Activated naive CD4-positive, alpha-beta T cell treated with anti-CD3 and anti-CD28 coated beads, Interleukin-2, amount 10 ng/mL, durations not matched to agents 7 days and 5 days (primary cell): ENCODE measurements at places on chromosomes 16 and 17.

GRCh38 chr16:8720080-8720966 lies 45.9 kb downstream of the ABAT start:
- H3K36me3 ChIP-seq, result no peaks in the 10 kb centered on the region
- no peak for DNase-seq
- H3K27me3 ChIP-seq, result no peaks in the 10 kb centered on the region
- H3K4me1 ChIP-seq, result no peaks in the 10 kb centered on the region
- no peak overlapping the region for H3K27ac ChIP-seq

- H3K4me1 ChIP-seq, result no peaks in the 10 kb centered on the region
- peaks cover 44% of the 10 kb centered on the region for H3K27me3 ChIP-seq
- no peak overlapping the region for H3K4me3 ChIP-seq
- H3K27ac ChIP-seq, result no peak overlapping the region
Measured at GRCh38 chr16:4597174-4597573, 17.5 kb downstream of the UBALD1 start.

DNA sequence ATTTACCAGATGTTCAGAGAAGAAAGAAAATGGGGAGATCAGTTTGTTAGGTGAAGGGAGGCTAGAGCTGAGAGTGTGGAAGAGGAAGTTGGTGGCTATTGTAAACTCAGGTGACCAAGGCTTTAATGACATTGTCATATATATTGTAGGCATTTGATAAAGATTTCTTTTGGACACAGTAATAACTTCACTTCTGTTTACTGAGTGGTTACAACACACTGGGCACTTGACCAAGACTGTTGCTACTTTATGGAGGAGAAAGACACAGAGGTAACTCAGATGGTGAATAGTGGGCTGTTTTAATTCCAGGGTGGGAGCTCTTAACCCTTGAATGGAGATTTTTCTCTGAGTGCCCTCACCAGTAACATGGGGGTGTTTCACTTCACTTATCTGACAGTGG lies 46.0 kb downstream of the TNRC6A start:
- H3K36me3 ChIP-seq, result peaks cover 39% of the 10 kb centered on the region
- H3K4me3 ChIP-seq, result no peak overlapping the region
- no peak for DNase-seq
- H3K27me3 ChIP-seq, result no peaks in the 10 kb centered on the region
- peaks cover 3% of the 10 kb centered on the region for H3K4me1 ChIP-seq
- H3K27ac ChIP-seq, result no peak overlapping the region

- peak within 1 kb of the TSS; percentile 63 for H3K27ac ChIP-seq
- peaks cover 22% of the 10 kb centered on the region for H3K4me1 ChIP-seq
- peak within 1 kb of the TSS; percentile 72 for H3K4me3 ChIP-seq
- peaks cover 82% of the 10 kb centered on the region for H3K27me3 ChIP-seq
- peak; percentile 80 for DNase-seq
- H3K36me3 ChIP-seq, result no peaks in the 10 kb centered on the region
Measured at GRCh38 chr16:720990-721764, at the start of gene ANTKMT. Gene ANTKMT, plus strand, starts transcription at chr16:721146. Its CDS starts 129 bp downstream, at chr16:721275.

- H3K27ac ChIP-seq, result no peak overlapping the region
- H3K4me3 ChIP-seq, result no peak overlapping the region
- no peaks in the 10 kb centered on the region for H3K36me3 ChIP-seq
- no peaks in the 10 kb centered on the region for H3K4me1 ChIP-seq
- DNase-seq, result no peak
Measured at GRCh38 chr17:77070888-77071279, 69.9 kb upstream of the SEC14L1 start.

DNA sequence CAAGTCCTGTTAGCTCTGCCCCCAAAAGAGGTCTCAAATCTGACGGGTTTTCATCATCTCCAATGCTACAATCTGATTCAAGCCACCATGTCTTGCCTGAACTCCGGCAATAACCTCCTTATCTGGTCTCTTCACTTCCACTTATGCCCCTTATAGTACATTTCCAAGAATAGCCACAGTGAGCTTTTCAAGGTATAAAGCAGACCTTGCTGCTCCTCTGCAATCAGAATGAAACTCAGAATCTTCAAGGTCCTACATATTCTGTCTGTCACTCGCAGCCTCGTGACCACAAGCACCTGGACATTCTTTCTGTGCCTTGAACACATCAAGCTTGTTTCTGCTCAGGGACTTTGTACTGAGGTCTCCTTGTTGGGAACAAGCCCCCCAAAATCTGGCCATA lies 84.7 kb downstream of the YPEL2 start:
- peaks cover 6% of the 10 kb centered on the region for H3K27me3 ChIP-seq
- DNase-seq, result no peak
- H3K27ac ChIP-seq, result peak overlapping the region; percentile 4
- H3K4me1 ChIP-seq, result peaks cover 39% of the 10 kb centered on the region
- no peaks in the 10 kb centered on the region for H3K36me3 ChIP-seq

- no peak overlapping the region for H3K4me3 ChIP-seq
- H3K4me1 ChIP-seq, result no peaks in the 10 kb centered on the region
- DNase-seq, result no peak
- peaks cover 8% of the 10 kb centered on the region for H3K36me3 ChIP-seq
Measured at GRCh38 chr16:14449790-14450480, 180.1 kb downstream of the PARN start.

DNA sequence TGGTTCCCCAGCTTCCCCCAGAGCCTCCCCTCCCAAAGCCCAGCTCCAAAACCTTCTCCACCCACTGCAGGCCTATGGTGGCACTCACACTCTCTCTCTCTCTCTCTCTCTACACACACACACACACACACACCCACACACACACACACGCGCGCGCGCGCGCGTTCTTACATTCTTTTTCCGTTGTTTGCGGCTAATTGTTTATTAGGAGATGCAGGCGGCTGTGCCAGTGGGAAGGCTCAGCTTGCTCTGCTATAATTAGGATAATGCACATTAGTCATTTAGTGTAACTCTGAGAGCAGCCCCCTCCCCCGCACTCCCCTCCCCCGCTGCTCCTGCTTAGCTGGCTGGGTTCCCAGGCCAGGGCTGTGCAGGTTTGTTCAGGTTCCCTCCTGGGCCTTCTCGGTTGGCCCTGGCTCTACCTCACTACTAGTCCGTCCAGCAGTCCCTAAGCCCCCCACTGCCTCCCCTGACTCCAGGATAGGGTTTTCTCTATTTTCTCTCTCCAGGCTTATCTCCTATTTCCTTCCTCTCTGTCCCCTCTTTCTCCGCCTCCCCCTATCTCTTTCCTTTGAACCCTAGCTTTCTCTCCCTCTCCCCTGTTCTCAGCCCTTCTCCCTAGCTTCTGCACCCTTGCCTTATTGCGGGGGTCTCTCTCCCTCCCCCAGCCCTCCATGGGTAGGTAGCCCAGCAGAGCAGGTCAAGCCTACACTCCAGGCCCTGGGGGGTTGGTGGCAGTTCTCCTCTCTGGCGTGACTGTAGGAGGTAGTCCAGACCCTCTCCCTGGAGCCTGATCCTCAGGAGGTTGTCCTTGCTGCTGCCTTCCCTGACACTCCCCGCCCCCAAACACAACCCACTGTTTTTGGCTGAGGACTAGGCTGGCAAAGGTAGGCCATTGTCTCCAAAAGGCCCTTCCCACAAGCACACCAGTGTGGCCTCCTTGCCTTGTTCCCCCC lies 34.0 kb downstream of the TMEM132E start:
- H3K4me1 ChIP-seq, result no peaks in the 10 kb centered on the region
- DNase-seq, result no peak
- no peak overlapping the region for H3K4me3 ChIP-seq
- H3K36me3 ChIP-seq, result no peaks in the 10 kb centered on the region
- peak overlapping the region; percentile 20 for H3K27ac ChIP-seq

DNA sequence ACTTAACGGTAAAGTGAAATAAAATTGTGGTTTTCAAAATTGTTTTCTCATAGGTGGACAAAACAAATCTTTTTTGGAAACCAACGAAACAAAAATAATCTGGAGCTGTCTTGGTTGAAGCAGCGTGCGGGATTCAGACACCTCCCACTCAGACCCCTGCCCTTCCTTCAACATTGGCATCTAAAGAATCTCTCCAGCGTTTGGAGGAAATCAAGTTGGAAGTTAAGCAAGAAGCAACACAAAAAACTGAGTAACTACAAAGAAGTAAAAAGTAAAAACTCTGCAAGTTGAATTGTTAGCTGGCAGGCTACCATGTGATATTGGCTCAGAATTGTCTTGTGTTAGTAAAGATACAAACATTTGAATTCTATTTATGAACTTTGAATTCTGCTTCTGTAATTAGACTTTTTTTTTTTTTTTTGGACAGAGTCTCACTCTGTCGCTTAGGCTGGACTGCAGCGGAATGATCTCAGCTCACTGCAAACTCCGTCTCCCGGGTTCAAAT lies 361.0 kb upstream of the PMFBP1 start:
- no peaks in the 10 kb centered on the region for H3K27me3 ChIP-seq
- no peaks in the 10 kb centered on the region for H3K4me1 ChIP-seq
- no peak overlapping the region for H3K4me3 ChIP-seq
- H3K27ac ChIP-seq, result no peak overlapping the region
- no peaks in the 10 kb centered on the region for H3K36me3 ChIP-seq

GRCh38 chr17:51120357-51120738 lies 320 bp downstream of the SPAG9 start:
- H3K27me3 ChIP-seq, result peaks cover 5% of the 10 kb centered on the region
- peak; percentile 66 for DNase-seq
- H3K4me3 ChIP-seq, result peak overlapping the region; percentile 85
- H3K27ac ChIP-seq, result peak overlapping the region; percentile 94
- peaks cover 5% of the 10 kb centered on the region for H3K36me3 ChIP-seq
- peaks cover 59% of the 10 kb centered on the region for H3K4me1 ChIP-seq

DNA sequence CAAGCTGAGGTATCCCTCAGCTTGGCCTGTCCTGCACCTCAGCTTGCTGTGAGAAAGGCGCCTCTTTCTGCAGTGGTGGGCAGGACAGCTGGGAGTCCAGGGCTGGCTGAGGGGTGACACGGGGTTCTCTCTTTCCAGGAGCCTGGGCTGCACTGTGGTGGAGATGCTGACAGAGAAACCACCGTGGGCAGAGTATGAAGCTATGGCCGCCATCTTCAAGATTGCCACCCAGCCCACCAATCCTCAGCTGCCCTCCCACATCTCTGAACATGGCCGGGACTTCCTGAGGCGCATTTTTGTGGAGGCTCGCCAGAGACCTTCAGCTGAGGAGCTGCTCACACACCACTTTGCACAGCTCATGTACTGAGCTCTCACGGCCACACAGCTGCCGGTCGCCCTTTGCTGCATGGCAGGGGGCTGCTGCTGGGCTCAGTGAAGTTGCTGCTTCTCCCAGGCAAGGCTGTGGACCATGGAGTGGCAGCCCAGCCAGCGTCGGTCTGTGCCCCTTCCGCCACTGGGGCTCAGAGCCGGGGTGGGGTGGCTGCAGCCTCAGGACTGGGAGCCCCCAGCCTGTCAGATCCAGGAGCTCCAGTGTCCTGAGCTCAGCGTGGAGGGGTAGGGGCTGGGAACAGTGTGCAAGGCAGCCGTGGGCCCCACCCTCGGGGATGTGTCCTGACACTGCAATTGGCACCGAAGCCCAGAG lies 6.4 kb downstream of the LIMD2 start:
- no peak for DNase-seq
- H3K4me3 ChIP-seq, result no peak overlapping the region
- peak overlapping the region; percentile 78 for H3K27ac ChIP-seq
- peaks cover 13% of the 10 kb centered on the region for H3K27me3 ChIP-seq

DNA sequence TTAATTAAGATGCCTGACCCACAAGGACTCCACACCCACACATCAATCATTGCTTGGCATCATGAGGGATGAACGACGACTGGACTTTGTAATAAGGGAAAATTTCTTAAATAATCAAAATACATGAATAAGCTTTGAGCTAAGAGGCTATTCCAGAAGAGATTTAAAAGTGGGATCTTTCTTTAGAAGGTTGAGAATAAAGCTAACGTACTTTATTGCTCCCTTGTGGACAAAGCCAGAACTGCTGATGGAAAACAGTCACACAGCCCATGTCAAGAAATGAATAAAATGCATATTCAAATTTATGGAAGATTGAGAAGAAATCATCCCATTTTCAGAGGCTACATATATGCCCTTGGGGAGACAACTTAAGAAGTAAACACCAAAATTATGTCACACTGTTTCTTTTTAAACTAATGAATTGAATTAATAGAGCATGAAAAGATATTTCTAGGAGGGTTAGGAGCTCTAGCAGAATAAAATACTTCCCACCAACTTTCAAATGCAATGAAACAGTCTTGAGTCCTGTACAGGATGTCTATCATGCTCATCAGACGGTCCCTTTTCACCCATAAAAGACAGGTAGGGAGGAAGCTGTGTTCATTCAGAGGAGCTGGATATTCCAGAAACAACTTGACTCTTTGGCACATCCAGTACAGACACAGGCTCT lies 60.2 kb upstream of the PHOSPHO1 start:
- peak; percentile 35 for DNase-seq
- H3K36me3 ChIP-seq, result peaks cover 5% of the 10 kb centered on the region
- H3K4me1 ChIP-seq, result no peaks in the 10 kb centered on the region
- no peak overlapping the region for H3K4me3 ChIP-seq
- H3K27ac ChIP-seq, result no peak overlapping the region
- H3K27me3 ChIP-seq, result no peaks in the 10 kb centered on the region

GRCh38 chr17:81868674-81869220 lies 2.4 kb downstream of the ARHGDIA start:
- DNase-seq, result no peak
- H3K4me1 ChIP-seq, result peaks cover 53% of the 10 kb centered on the region
- H3K36me3 ChIP-seq, result peaks cover 24% of the 10 kb centered on the region
- H3K4me3 ChIP-seq, result peak overlapping the region; percentile 88

DNA sequence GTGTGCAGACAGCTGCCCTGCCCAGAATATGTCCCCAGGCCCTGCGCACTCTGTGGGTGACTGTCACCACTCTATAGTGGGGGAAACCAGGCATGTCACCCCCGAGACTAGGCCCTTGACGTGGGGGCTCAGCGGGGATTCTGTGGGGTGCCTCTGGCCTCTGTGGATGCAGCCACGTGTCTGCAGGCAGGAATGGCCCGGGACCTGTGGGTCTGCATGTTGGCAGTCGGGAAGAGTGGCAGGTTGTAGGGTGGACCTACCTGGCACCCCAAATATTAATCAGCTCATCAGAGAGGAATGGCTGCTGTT lies 954 bp downstream of the IL32 start:
- no peaks in the 10 kb centered on the region for H3K27me3 ChIP-seq
- peak overlapping the region; percentile 94 for H3K27ac ChIP-seq
- H3K36me3 ChIP-seq, result peaks cover 50% of the 10 kb centered on the region
- DNase-seq, result no peak
- H3K4me3 ChIP-seq, result peak overlapping the region; percentile 95

- peaks cover 32% of the 10 kb centered on the region for H3K27me3 ChIP-seq
- H3K4me1 ChIP-seq, result peaks cover 4% of the 10 kb centered on the region
- H3K4me3 ChIP-seq, result no peak overlapping the region
- H3K27ac ChIP-seq, result no peak overlapping the region
Measured at GRCh38 chr17:30095507-30096244, 20.9 kb upstream of the NSRP1 start.

DNA sequence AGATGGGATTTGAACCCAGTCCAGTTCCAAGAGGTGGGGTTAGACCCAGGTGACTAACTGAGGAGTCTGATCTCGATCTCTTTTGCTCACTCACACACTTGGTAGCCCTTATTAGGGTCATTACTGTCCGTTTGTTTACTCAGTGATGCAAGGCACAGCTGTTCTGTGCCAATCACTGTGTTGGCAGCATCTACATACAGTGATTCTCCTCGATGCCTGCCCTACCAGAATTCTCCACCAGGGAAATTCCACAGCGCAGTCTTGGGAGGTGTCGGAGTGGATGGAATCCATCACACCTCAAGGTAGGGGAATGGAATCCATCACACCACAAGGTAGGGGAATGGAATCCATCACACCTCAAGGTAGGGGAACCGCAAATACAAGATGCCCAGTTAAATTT lies 279.6 kb downstream of the MAF start:
- H3K36me3 ChIP-seq, result no peaks in the 10 kb centered on the region
- H3K27me3 ChIP-seq, result peaks cover 59% of the 10 kb centered on the region
- DNase-seq, result no peak
- H3K27ac ChIP-seq, result no peak overlapping the region
- peaks cover 4% of the 10 kb centered on the region for H3K4me1 ChIP-seq
